Activated T-helper 2 cell treated with anti-CD3 and anti-CD28 coated beads, Interferon-gamma antibody, Interleukin-2, Interleukin-4, amounts not matched to agents 10 μg/mL and 5 μg/mL and 100 μg/mL, durations not matched to agents 14 hours and 24 hours and 36 hours (primary cell): ENCODE measurements at places on chromosomes 6 and 20.

DNA sequence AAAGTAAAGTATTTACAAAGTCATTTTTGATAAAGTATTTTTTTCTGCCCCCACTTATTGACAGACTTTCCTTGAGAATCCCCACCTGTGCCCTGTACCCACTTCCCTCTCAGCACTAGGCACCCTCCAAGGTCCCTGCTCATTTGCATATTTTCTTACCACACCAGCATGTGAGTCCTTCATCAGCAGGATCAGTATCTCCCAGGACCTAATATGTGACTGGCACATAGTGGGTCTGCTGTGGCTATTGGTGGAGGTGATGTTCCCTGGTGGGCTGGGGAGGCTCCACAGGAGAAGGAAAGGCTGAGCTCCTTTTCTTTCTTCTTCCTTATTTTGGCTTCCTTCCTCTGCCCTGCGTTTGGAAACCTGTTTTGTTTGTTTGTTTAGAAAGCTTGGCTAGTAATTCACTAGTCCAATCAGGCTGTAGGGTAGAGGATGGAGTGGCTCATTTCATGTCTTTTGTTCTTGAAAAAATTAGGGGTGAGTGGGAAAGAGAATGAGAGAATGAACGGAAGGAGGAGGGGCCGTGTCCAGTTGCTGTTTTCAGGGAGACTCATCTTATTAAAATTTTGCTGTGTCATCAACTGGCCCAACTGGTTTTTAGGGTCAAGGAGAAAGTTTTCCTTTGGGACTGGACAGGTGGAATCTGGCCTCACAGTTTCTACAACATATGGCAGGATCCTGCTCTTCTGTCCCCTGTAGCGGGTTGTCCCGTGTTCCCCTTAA, 2.8 kb upstream of the RNF24 start:
- DNase-seq, result no peak

GRCh38 chr6:25100288-25100687, 164.5 kb upstream of the RIPOR2 start:
- no peak for DNase-seq

GRCh38 chr6:126779331-126779730, 339.1 kb upstream of the RSPO3 start:
- no peak for DNase-seq

- DNase-seq, result peak; percentile 59
Measured at GRCh38 chr6:26272171-26272637, 92.8 kb upstream of the BTN3A2 start.

DNA sequence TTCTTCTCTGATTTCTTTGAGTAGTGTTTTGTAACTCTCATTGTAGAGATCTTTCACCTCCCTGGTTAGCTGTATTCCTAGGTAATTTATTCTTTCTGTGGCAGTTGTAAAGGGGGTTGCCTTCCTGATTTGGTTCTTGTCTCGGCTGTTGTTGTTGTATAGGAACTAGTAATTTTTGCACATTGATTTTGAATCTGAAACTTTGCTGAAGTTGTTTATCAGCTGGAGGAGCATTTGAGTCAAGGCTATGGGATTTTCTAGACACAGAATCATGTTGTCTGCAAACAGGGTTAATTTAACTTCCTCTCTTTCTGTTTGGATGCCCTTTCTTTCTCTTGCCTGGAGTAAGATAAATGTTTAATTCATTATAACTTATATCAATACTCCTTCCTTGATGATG, 86.4 kb downstream of the OLIG3 start:
- DNase-seq, result no peak

GRCh38 chr6:128357392-128358130, 162.8 kb downstream of the PTPRK start:
- DNase-seq, result no peak

GRCh38 chr20:16664020-16664419, 65.8 kb upstream of the SNRPB2 start:
- no peak for DNase-seq

DNA sequence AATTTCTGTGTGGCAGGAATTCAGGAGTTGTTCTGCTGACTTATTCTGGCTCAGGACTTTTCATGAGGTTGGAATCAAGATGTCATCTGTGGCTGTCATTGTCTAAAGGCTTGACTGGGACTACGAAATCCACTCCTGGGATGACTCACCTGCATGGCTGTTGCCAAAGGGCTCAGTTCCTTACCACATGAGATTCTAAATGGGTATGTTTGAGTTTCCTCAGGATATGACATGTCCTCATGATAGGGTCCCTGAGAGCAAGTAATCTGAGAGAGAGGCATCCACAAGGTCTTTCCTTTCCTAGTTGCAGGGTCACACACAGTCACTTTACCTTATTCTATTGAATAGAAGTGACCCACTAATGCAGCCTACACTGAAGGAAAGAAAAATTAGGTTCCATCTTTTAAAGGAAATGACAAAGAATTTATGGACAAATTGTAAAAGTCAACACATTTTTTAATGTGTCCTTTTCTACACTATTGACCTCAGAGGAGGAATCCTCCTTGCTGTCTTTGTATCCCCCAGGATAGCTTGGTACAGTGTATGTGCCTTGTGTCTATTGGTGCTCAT, 1025.0 kb upstream of the GJE1 start:
- DNase-seq, result no peak
